ENCODE measurements at places on chromosomes 3 and 15.

- no peak for DNase-seq
Observed at GRCh38 chr3:195815169-195815771, 3.5 kb upstream of the MUC4 start.

- no peak for DNase-seq
Observed at GRCh38 chr3:32899265-32899664, 52.2 kb upstream of the CCR4 start.

DNA sequence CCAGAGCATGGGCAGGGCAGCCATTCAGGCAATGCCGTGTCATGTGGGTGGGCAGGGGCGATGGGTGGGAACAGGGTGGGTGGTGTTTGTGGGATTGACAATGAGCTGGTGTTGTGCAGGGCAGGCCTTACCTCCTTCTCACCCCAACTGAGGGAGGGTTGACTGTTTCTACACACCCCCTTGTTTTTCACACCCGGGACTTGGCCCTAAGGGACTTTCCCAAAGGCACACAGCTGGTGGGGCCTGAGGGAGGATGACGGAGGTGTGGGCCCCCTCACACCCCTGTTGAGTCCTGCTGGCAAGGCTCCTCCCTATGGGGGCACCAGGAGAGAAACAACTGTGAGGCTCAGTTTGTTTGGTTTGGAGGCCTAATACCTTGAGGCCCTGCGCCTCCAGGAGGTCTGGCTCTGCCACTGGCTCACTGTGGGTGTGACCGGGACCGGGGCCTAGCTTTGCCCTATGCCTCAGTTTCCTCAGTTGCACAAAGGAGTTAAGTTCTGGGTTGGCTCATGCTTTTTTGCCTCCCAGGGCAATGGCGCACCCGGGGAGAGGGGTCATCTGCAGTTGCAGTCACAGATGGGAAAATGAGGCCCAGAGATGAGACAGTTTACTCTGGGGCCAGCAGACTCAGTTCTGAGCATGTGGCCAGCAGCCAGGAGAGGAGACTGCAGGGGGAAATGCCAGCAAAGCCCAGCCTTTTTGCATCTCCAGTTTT is 5.1 kb upstream of the DNAH1 start:
- no peak for DNase-seq

GRCh38 chr3:14921811-14922705 is 25.3 kb upstream of the NR2C2 start:
- DNase-seq = peak; percentile 54

DNA sequence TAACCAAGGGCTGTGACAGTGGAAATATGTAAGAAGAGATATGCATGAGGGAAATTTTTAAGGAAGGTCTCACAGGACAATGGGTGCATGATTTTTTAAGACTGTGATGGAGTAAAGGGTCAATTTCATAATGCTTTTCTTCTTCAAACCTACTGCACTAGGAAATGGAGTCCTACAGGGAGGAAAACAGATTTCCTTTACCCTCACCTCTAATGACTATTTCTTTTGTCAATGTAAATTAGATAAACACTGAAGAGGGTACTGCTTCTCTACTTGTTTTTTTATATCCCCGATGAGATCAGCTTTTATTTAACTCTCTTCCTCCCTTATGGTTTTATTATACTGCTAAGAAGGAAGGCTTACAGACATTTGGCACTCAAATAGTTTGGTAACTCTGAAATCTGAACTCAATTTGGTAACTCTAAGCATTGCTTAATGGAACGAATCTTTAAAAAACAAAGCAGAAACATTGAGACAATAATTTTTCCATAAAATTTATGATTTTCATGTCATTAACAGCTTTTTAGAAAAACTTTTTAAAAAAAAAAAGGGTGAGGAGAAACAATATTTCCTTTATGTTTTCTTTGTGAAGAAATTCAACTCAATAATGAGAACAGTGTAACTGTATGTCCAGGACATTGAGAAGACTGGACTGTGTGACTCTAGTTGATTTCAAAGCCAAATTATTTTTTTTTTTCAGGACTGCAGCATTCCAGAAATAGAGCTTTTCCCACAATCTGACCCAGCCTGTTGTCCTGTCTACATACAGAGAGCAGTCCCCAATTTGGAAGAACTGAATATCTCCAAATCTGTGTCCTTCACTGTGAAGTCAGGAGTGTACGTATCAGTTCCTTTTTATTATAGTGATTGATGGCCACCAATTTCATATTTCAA is 64.4 kb downstream of the CRYBG3 start:
- DNase-seq = no peak

DNA sequence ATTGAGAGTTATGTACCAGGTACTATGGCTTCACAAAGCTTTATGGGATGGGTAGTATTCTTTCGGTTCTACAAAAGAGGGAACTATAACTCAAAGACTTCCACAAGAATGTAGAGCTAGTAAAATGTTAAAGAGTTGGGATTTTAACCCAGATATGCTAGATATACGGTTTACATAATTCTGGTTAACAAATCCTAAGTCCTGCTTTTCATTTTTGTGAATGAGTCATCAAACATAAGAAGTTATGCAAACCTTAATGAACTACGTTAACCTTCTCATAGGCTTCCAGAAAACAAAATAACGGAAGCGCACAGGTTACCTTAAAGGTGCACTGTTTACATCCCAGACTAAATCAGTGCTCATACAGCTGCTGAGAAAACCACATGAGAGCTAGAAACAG is 1049.3 kb downstream of the MCTP2 start:
- DNase-seq = no peak

GRCh38 chr3:30530084-30530483 is 76.3 kb upstream of the TGFBR2 start:
- no peak for DNase-seq

DNA sequence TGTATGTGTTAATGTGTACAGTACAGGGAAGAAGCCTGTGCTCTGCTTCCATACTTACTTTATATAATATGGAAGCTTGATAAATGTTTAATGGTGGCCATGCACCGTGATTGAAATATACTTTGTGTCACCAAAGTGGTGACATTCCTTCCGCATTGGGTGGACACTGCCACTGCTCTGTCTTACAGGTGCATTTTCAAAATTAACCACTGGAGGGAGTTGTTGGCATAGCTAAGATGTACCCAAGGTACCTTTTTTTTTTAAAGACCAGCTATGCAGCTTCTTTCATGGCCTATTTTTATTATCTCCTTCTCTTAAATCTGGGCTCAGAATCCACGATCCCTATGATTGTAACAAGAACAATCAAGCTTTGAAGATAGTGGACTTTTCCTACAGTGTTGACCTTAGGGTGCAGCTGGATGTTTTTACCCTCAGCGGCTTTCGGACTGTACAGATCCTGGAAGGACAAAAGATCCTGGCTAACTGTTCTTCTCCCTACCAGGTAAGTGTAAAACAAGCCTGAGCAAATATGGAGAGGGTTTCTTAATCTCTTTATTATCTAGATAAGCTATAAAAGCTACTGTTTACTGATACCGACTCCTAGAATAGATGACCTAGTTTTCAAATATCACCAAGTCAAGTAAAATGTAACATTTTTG is 21.6 kb upstream of the PAK6 start:
- peak; percentile 64 for DNase-seq

DNA sequence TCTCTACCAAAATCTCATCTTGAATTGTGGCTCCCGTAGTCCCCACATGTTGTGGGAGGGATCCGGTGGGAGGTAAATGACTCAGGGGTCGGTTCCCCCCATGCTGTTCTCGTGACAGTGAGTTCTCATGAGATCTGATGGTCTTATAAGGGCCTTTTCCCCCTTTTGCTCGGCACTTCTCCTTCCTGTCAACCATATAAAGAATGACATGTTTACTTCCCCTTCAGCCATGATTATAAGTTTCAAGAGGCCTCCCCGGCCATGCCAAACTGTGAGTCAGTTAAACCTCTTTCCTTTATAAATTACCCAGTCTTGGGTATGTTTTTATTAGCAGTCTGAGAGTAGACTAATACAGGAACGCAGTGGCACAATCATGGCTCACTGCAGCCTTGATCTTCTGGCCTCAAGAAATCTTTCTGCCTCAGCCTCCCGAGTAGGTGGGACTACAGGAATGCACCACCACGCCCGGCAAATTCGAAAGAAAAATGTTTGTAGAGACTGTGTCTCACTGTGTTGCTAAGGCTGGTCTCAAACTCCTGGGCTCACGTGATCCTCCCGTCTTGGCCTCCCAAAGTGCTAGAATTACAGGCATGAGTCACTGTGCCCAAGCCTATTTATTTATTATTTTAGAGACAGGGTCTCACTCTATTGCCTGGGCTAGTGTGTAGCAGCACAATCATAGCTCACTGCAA is 101.0 kb downstream of the ATP10A start:
- DNase-seq = peak; percentile 11

GRCh38 chr3:171401432-171401831 is 58.8 kb downstream of the TNIK start:
- DNase-seq = no peak
